NCI-H1105 (cell line): ENCODE measurements at places on chromosomes 7 and 10.

- DNase-seq = no peak
Measured at GRCh38 chr10:86091216-86091615, 275.4 kb downstream of the GRID1 start.

- DNase-seq = no peak
Measured at GRCh38 chr7:47293884-47294555, 287.9 kb downstream of the TNS3 start.

DNA sequence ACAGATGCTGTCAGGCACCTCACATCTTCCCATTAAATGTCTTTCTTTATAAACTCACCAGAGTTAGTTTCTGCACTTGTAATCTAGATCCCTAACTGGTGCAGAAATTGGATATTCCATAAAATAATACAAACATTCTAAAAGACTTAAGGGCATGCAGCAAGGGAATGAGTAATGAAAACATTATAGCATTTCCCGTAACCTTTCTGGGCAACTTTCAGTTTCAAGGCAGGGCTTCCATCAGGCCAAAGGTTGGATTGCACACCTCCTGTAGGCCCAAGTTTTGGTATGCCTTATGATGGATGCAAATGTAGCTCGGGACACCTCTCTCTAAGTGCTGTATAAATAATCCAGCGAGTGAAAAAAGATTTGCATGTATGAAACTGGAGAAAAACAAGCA is 129.9 kb upstream of the LYZL2 start:
- no peak for DNase-seq

GRCh38 chr10:51733057-51733456 is 33.7 kb upstream of the CSTF2T start:
- no peak for DNase-seq
